ENCODE measurements at places on chromosomes 4 and X. TPM values are rescaled to one million over a fixed set of nuclear protein-coding genes. Genes with fewer than 3 reads are reported as not detected.

KLB gene
- not detected for total RNA-seq

COX7B2 gene
- total RNA-seq = not detected

GATA1 gene
- 0.60 TPM for total RNA-seq

GPR143 gene
- 8.2 TPM for total RNA-seq

PARM1 gene
- 62.3 TPM for total RNA-seq

PCSK1N gene
- total RNA-seq = 131 TPM

NWD2 gene
- total RNA-seq = not detected

CPLX1 gene
- 10.2 TPM for total RNA-seq

NDST3 gene
- 0.09 TPM for total RNA-seq

CLDN22 gene
- total RNA-seq = not detected

Measured in kidney (tissue), 22 donors.